ENCODE measurements at places on chromosomes 1 and 21.

DNA sequence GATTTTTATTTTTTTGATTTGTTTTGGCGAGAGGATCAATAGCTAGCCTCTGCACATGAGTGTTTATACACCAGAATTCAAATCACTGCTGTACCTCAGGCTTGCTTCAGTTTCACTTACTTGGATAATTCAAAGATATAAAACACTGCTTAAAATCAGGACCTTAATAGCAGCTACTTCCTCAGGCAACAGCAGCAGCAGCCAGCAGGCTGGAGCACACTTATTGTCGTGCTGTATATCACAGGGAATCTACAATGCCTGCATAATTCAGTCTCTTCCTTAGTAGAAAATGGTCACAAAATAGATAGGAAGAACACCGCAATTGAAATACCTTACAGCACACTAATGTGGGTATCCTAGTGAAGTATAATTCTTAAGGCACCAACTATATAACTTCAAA, 497.3 kb downstream of the NEGR1 start:
- no peak for DNase-seq

- DNase-seq: no peak
Observed at GRCh38 chr1:234875953-234876855, 252.4 kb downstream of the TOMM20 start.

DNA sequence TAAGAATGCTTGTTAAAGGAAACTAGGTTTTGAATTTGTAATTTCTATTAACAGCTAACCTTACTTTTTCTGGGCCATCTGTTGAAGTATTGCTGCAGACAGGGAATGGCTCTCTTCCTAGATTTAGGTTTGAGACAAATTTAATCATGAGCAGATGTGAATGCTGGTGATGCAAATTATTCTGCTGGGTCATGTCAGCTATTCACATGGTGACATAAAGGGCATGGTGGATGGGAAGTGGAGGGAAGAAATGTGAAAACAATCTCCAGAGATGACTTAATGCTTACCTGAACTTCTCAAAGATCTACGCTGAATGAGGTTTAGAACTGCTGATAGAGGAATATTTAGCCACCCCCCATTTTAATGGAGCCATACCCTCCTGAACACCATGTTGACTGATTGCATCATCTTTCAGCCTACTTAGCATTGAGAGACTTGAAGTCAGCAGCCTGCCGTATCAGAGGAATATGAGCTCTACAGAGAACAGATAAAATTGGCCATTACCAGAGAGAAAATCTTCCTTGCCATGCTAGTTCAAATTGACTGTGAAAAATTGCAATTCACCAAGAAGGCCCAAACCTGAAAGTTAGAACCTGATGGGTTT, 138.8 kb downstream of the HHAT start:
- no peak for DNase-seq

DNA sequence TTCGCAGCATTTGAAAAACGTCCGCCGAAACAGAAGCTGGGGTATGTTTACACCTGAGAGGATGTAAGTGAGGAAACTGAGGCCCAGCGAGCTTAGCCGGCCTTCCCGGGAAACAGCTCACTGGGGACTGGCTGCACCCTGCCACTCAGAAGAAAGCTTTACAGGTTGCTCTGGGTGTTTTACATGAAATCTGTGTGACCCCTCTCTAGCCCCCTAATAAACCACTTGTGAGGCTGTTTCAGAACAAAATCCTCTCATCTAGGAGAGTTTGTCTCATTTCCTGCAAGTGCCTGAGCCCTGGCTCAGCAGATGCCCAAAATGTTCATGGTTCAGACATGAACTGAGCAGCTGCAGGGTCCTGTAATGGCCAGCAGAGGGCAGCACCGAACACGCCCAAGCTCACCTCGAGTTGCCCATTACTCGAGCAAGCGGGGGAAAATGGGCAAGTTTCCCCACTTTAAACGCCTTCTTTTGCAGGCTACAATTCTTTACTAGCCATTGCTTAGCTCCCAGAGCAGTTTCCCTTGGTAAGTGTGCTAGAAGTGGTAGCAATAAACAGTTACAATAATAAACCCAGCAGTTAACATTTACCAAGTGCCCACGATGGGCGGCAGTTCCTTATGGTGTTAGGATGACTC, 76.4 kb downstream of the FHAD1 start:
- DNase-seq: peak; percentile 53

DNA sequence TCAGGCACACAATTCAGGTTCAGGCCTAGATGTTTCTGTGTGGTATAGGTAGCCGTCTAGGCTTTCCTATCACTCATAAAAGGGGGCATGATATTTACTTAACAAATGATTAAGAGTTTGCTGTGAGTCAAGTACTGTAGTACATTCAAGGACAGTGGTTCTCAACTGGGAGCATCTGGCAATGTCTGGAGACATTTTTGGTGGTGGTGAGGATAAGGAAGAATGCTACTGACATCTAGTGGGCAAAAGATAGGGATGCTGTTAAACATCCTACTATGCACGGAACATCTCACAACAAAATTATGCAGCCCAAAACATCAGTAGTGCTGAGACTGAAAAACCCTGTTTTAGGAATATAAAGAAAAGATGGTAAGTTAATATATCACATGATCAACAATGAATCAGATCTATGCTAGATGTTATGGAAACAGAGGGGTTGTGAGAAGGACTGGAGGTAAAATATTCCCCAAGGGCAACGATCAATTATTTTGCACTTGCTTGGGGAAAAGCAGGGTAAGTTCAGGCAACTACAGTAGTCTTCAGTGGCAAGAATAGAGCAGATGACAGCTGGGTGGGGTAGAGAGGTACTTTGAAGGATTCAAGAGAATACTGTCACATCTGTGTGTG, 4.9 kb downstream of the DNTTIP2 start:
- no peak for DNase-seq

- DNase-seq: no peak
Observed at GRCh38 chr1:210489491-210489890, 160.8 kb downstream of the HHAT start.

DNA sequence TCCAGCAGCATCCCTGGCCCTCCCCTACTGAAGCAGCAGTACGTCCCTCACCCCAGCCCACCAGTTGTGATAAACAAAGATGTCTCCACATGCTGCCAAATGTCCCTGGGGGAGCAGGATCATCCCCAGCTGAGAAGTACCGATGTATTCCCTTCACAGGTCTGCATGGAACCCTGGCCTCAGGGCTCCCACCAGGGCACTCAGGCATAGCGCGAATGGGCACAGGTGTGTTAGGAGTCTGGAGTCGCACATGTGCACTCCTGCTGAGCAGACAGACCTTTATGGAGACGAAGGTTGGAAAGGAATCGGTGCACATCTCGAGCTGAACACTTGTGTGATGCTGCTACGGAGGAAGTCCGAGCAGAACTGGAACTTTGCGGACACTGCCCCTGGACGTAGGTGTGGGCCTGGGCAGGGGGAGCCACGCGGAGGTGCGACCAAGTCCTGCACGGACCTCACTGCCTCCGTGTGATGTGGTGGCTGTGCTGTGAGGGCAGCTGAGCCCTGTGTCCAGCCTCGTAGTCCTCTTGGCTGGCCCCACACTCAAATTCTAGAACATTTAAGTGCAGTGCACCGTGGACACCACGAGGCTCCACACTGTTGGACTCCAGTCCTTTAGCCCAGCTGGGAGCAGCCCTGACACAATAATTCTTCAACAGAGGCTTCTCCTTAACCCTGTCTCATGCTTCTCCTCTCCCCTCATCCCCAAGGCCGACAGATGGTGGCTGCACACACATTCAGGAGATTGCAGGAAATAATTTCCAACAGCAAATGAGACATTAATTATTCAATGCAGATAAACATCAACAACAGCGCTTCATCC, 43.4 kb downstream of the RSPH1 start:
- DNase-seq: no peak

GRCh38 chr1:38018864-38019343, 6.4 kb downstream of the UTP11 start:
- no peak for DNase-seq

- DNase-seq: no peak
Observed at GRCh38 chr1:178258536-178258935, 164.6 kb downstream of the RASAL2 start.

DNA sequence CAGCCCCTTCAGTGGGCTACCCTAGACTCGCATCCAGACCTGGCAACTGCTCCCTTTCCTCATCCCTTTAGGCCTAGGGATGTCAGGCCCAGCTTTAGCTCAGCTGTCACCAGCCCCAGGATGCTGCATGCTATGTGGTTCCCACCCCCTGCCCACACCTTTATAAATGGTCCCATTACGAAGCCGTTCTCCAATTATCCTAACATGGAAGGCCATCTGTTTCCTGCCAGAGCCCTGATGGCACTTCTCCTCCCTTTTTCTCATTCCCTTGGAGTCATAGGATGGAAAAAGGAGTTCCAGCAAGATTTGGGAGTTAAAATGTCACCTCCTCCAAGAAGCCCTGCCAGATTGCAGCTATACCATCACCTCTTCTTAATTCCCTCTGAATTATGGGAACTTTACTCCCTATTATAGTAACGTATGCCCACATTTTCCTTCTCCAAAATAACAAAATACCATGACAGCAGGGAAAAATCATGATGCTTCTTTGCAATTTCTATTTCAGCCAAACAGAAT, 205.0 kb upstream of the GRIK3 start:
- DNase-seq: no peak

DNA sequence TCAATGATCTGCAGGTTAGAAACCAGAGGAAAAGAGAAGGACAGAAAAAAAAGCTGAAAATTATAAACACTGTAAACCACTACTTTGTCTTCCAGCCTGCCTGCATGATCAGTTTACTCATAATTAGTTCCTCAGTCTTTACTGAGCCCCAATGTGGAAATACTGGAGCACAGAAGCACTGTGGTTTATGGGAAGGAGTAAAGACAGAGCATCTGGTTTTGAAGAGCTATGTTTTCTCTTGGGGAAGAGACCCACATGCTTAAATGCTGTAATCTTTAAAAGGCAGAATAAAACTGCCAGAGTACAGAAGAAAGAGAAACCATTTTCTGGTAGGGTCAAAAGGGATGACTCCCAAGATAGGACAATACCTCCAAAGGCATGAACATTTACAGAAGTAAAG, 159.0 kb upstream of the ZNHIT6 start:
- no peak for DNase-seq

Data from stimulated activated CD4-positive, alpha-beta T cell treated with anti-CD3 and anti-CD28 coated beads, Interleukin-1b, Interleukin-23, amount 100 ng/mL, for 1 hour (primary cell).